ENCODE measurements at places on chromosomes 13 and 19.
A peak's percentile ranks its signal among the peaks of the same experiment; 100 is the strongest.

DNA sequence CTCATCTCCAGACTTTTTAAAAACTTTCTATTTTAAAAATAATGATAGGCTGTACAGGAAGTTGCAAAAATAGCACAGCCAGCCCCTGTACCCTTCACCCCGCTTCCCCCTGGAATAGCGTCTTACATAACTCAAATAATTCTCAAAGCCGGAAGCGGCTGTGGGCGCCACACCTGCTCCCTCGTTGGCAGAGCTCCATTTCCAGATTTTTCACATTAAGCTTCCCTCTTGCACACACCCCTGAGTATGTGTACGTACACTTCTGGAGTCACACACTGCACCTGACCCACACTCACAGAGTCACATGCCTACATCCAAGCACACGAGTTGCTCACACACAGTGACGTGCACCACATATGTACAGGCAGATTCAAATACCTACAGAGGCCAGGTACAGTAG lies 24.9 kb upstream of the DPP9 start:
- peak; percentile 36 for DNase-seq

- no peak for DNase-seq
Observed at GRCh38 chr13:79171141-79172061, 234.7 kb downstream of the RBM26 start.

- DNase-seq: no peak
Observed at GRCh38 chr19:54418030-54418929, 3.0 kb downstream of the TTYH1 start.

- peak; percentile 50 for DNase-seq
Observed at GRCh38 chr13:31201341-31202031, 1.7 kb downstream of the B3GLCT start.
